ENCODE measurements at places on chromosomes 12 and 14.

DNA sequence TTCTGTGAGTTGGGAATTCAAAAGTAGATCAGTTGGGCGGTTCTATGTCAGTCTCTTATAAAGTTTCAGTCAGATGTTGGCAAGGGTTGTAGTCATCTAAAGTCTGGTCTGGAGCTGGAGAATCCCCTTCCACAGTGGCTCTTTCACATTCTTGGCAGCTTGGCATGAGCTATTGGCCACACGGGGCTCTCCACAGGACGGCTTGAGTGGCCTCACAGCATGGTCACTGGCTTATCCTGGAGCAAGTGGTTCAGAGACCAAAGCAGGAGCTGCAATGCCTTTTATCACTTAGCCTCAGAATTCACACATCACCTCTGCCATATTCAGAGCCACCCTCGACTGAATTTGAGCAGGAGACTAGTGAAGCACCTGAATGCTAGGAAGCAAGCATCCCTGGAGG lies 7.1 kb upstream of the KICS2 start:
- DNase-seq, result no peak

GRCh38 chr14:73759183-73759713 lies 45.1 kb upstream of the PNMA1 start:
- DNase-seq, result peak; percentile 91

DNA sequence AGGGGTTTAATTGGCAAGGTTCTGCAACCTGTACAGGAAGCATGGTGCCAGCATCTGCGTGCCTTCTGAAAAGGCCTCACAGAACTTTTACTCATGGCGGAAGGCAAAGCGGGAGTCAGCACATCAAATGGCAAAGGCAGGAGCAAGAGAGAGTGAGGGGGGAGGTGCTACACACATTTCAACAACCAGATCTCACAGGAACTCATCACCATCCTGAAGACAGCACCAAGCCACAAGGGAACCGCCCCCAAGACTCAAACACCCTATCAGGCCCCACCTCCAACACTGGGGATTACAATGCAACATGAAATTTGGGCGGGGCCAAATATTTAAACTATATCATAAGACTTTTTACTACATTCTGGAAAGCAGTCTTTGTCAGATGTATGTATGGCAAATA lies 38.0 kb upstream of the FKBP4 start:
- no peak for DNase-seq

DNA sequence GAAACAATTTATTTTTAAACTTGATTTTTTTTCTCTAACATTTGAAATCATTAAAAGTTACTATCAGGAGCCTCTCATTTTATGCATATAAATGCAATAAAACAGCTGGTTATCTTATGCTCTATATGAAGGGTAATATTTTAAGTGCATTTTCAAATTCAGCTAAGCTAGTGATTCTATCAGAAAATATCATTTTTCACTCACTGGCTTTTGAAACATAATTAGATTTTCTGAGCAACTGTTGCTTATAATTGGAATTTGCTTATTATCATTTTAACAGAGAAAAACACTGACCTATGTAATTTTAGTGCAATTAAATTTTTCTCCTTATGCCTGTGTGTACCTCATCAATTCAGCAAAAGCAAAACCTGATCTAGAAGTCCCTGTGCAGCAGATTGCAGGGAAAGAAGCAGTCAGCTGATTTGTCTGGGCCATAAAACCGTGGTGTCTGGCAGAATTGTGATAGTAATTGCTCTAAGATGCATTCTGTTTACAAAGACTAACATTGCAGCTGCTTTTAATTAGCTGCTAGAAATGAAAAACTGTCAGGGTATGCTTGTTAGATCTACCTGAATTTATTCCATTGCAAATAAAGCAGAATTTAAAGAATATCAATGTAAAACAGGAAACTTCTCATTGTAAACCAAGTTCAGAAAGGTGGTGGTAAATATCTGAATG lies 75.0 kb downstream of the BICD1 start:
- DNase-seq, result no peak

GRCh38 chr12:49367381-49368239 lies at the start of gene SPATS2:
TSS of gene SPATS2 (plus strand) at chr12:49367462. CDS start at chr12:49461013, 93,551 bp downstream.
- DNase-seq, result peak; percentile 96

GRCh38 chr14:30708157-30708556 lies 86.0 kb downstream of the SCFD1 start:
- no peak for DNase-seq

- no peak for DNase-seq
Observed at GRCh38 chr14:104263675-104264358, 125.4 kb downstream of the KIF26A start.

DNA sequence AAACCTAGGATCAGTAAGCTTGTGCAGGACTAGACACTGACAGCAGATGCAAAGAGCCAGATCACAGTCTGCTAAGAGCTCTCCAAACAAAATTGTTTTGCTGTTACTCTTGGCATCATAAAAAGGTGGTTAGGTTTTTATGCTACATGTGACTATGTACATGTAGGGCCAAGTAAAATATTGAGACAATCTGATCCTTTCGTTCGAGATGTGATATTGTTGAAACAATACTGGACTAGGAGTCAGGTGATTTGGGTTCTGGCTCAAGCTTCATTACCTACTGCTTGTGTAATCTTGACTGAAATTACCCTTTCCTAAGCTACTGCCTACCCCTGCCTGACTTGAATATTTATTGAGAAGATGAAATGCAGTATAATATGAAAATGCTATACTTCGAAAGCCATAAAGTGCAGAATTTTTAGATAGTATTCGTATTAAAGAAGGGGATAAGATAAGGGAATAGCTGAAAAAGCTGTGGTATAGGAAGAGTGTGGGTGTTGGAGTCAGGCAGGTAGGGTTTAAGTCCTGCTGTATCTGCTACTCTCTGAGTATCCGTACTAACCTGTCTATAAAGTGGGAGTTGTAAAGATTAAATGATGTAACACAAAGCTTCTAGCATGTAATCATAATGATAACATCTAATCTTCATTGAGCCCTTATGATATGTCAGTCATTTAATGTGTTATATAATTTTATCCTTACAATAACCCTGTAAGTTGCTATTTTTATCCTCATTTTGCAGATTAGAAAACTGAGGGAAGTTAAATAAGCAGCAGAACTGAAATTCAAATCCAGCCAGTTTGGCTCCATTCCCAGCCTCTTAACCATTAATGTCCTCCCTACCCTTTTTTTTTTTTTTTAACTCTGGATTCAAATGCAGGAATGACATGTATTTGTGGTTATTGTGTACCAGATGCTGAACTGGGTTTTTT lies 38.6 kb upstream of the ATF1 start:
- no peak for DNase-seq

GRCh38 chr12:58519839-58520238 lies 400.5 kb downstream of the LRIG3 start:
- DNase-seq, result no peak

GRCh38 chr12:127145929-127146789 lies 1120.8 kb upstream of the TMEM132C start:
- peak; percentile 79 for DNase-seq

DNA sequence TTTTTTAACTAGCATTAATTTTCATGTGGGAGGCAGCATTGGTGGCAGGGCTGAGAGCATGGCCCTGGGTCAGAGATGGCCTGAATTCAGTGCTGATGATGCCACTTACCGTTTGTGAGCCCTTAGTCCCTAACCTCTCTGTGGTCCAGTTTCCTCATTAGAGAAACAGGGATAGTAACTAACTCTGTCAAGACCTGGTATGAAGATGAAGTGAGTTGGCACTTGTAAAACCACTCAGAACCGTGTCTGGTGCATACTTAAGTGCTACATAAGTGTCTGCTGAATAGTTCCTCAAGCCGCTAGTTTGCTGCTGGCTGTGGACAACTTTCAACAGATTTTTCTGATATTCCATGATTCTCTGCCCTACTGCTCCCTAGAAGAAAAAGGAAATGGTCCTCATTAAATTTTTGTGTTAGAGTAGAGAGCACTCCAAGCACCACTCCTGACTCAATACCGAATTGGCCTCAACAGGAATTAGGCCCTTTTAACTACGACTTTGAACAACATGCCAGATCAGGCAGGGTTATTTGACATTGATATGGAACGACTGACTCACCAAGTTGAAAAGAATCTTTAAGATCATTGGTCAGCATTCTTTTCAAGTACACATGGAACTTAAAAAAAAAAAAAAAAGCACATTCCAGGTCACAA lies 250.2 kb downstream of the ANO2 start:
- no peak for DNase-seq

DNA sequence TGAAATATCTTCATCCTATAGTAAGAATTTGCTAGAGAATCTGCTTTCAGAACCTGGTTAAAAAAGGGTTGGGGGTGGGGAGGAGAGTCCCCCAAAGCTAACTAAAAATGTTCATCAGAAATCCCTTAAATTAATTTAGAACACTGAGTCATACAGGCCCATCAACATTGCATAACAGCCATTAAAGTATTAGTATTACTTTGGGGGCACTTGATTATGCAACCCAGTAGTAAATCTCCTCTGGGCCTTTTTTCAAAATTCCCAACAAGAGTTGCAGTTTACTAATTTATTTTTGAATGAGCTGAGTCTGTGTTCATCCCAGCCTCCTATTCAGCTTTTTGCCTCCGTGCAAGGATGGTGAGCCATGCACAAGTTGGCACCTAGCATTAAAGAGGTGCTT lies 8.8 kb upstream of the SLC24A4 start:
- no peak for DNase-seq

- DNase-seq, result no peak
Observed at GRCh38 chr12:53069621-53070410, 9.4 kb downstream of the SPRYD3 start.

GRCh38 chr12:63999853-64000252 lies 155.4 kb downstream of the SRGAP1 start:
- no peak for DNase-seq

GRCh38 chr12:104632724-104633201 lies 176.0 kb downstream of the CHST11 start:
- no peak for DNase-seq

DNA sequence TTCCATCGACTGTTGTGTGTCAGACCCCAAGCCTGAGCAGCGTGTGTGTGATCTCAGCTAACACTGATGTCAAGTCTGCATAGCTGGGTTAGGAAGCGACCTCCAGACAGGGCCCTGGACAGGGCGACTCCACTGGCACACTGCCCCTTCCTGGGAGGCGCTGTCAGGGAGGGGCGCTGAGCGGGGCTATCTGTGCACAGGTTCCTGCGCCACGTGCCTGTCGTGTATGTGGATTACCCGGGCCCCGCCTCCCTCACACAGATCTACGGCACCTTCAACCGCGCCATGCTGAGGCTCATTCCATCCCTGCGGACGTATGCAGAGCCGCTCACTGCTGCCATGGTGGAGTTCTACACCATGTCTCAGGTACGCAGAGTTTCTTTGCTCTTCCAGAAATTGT lies 53.9 kb downstream of the DYNC1H1 start:
- no peak for DNase-seq

- no peak for DNase-seq
Observed at GRCh38 chr12:115051378-115051777, 367.4 kb upstream of the TBX3 start.

DNA sequence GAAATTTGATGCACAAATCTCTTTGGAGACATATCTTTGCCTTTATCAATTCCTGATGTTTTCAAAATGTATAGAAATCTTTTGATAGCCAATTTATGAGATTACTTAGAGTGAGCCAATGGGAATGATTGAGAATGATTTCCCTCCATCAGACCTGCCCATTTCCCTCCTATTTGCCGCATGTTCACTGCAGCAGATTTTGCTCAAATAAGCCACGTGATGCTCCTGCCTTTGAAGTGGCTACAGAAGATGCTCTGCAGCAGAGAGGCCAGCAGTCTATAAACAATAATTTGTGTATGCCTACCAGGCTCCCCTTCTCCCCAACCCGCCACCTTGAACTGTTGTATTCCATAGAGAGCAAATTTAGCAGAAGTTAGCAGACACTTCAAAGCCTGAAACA lies 21.9 kb downstream of the WIF1 start:
- DNase-seq, result no peak

GRCh38 chr14:48261436-48261835 lies 586.0 kb upstream of the MDGA2 start:
- DNase-seq, result no peak

DNA sequence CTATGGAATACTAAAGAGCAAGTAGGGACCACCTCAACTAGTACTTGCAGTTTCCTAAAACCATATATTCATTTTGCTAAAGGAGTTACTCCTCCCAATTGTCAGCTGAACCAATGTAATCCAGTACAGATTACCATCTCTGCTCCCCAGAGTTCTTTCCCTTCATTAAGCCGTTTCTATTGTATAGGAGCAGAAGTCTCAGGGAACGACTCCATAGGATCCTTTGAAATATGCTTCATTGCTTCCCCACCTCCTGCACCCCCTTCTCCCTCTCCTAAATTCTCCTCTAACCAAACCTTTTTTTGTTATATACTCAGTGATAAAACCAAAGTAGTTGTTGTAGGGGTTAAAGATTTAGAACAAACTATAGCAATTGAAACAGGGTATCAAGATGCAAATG lies 30.7 kb upstream of the LALBA start:
- DNase-seq, result no peak

- DNase-seq, result no peak
Observed at GRCh38 chr14:64891173-64891838, 11.6 kb upstream of the SPTB start.

DNA sequence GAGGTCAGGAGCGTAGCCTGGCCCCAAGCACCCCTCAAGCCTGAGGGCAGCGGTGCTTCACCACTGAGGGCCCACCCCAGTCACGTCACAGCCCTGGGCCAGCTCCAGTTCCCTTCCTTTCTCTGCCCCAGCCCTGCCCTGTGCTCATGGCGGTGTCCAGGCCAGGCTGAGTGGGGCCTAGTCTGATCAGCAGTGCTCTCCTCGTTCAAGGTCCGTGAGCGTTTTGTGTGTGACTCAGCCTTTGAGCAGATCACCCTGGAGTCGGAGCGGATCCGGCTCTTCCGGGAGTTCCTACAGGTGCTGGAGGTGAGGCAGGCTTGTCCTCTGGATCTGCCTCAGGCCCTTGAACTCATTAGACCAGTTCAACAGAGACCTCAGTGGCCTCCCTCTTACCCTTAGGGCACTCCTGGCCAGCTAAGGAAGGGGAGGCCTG lies 19.0 kb downstream of the PRPF40B start:
- DNase-seq, result no peak

- no peak for DNase-seq
Observed at GRCh38 chr12:111841236-111841749, 735 bp upstream of the MAPKAPK5 start.

All from suprapubic skin (tissue), 4 donors.